H9 (cell line): ENCODE measurements at places on chromosomes 7 and 10.

DNA sequence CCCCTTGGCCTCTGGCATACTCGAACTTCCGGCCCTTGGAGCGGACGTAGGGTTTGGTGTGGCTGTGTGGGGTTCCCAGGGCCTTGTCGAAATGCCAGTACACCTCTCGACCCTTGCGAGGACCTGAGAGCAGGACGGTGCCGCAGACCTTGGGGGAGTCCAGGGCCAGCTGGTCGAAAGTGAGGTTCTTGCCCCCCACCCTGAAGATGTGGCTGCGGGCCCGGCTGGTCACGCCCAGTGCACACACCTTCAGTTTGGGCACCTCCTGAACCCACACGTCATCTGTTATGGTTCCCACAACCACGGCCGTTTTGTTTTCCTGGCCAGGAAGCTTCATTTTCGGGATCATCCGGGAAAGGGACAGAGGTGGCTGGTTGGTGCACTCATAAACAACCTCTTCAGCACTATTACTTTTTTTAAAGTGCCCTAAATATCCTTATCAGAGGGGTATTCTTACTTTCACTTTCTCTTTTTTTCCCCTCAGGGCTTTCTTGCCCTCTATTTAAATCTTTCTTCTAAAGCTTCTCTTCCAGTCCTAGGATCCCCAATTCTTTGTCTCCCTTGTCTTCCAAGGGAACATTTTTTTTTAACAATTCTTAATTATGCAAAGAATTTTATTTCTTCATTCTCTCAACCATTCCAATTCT is 44.9 kb upstream of the FAM3C start:
- DNase-seq = no peak

DNA sequence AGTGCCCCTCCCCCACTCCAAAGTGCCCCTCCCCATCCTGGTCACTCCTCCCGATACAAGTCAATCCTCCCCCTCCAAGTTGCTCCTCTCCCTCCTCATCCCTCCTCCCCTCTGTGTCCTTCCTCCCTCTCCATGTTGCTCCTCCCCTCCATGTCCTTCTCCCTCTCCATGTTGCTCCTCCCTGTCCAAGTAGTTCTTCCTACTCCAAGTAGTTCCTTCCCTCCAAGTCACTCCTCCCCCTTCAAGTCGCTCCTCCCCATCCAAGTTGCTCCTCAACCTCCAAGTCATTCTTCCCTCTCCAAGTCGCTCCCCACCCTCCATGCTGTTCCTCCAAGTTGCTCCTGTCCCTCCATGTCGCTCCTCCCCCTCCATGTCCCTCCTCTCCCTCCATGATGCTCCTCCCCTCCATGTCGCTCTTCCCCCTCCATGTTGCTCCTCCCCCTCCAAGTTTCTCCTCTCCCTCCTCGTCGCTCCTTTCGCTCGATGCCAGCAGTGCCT is 8.6 kb upstream of the WBP1L start:
- DNase-seq = peak; percentile 78

DNA sequence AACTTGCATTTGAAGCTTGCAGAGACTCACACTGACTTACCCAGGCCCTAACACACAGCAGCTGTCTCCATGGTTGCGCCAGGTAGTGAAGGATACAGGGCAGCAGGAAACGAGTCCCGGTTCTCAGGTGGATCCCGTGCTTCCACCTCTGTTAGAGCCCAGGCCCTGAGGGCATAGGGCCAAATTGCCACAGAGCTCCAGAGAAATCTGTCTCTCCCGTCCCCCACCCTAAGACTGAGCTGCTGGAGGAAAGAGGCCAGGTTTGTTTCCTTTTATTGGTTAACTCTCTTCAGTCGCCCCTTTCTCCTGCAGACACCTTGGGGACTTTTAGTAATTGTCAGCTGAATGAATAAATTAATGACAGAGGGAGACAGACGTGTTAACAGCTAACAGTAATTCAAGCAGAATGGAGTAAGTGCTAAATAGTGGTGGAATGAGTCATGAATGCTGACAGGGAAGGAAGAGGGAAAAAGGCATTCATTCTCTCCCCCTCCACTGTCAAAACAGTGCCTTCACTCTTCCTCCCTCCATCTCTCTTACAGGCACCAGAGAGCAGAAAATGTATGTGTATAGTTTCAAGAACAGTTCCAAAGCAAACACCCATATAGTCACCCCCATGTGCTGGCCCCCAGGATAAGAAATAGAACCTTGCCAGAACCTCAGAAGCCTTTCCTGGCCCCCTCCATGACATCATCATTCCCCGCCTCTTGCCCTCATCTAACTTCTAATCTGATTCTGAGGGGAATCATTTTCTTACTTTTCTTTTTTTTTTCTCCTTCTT is 16.8 kb upstream of the DLG5 start:
- peak; percentile 84 for DNase-seq

- no peak for DNase-seq
Measured at GRCh38 chr10:37109000-37109399, 16.4 kb upstream of the ANKRD30A start.

DNA sequence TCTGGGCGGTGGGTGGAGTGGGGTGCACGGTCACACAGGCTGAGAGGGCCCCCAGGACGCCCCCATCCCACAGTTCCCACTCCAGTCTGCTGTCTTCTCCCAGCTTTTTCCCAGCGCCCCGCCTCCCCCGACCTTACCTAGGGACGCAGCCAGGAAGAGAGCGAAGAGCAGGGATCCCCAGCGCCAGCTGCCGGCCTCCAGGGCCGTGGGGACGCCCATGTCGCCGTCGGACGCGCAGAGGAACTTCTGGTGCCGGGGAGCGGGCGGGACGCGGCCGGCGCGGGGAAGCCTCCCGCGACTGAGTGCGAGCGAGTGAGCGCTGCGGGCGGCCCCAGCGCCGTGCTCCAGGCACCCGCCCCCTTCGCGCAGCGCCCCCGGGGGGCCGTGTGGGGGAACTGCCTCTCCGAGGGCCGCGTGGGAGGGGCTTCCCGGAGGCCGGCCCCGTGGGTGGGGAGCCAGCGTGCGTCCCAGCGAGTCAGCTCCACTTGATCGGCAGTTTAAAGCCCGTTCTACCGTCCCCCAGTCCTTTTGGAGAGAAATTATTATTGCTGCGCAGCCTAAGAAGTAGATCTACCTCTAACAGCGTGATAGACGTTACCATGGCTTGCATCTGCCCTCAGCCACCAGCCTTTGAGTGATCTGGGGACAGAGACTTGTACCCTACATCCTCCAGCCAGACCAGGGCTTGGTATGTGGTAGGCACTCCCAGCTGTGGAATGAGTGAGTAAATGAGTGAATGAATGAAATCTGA is at the start of gene VSIR:
Gene VSIR, minus strand, starts transcription at position 300 of the 751 bp plus-strand sequence. Its CDS starts 81 bp downstream, at position 219.
- peak; percentile 76 for DNase-seq
